Activated T-helper 17 cell treated with anti-CD3 and anti-CD28 coated beads, Interleukin-2, amount 50 U/mL, for 72 hours (primary cell): ENCODE measurements at places on chromosomes 1 and 21. TPM values are rescaled to one million over a fixed set of nuclear protein-coding genes. Genes with fewer than 3 reads are reported as not detected.

TMEM52 gene
- 2.0 TPM for total RNA-seq

C1orf185 gene
- not detected for total RNA-seq

FLVCR1 gene
- 22.9 TPM for total RNA-seq

SLAMF8 gene
- 0.30 TPM for total RNA-seq

TSHB gene
- not detected for total RNA-seq

TSPAN1 gene
- total RNA-seq, result not detected

FCMR gene
- 22.7 TPM for total RNA-seq

LCE1D gene
- not detected for total RNA-seq

TTC39A gene
- total RNA-seq, result not detected

DNA sequence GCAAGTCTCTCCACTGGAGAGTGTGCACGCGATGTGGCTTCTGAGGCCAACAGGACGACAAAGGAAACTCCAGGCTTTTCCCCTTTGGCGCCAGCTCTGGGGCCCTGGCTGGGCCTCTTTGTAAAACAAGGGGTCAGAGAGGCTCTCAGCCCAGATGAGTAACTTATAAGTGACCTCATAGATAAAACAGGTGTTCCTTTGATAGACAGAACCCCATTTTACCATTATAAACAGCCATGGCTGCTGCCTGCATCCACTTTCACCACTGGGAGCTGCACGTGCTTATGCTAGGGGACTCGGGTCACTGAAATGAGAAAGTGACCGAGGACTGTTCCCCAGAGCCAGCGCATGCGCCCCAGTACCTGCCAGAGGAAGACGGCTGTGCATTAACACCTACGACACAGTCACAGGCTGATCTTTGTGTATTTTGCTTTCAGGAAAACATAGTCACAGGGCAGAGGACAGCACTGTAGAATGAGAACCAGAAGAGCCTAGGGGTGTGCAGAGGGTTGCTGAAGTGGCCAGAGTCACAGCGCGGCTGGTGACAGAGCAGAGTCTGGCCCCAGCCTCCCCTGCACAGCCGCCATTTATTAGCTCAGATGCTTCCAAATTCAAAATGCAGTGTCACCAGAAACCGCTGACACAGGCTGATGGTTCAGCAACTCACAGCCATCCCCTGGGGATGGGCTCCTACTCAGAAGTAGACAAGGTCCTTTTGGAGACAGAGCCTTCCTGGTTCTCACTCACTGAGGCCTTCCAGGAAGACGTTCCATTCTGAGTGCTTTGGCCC is 12.7 kb downstream of the RNF207 start:
- ATAC-seq, result no peak

GRCh38 chr1:8443558-8444194 is 125.8 kb downstream of the SLC45A1 start:
- peak; percentile 23 for ATAC-seq

DNA sequence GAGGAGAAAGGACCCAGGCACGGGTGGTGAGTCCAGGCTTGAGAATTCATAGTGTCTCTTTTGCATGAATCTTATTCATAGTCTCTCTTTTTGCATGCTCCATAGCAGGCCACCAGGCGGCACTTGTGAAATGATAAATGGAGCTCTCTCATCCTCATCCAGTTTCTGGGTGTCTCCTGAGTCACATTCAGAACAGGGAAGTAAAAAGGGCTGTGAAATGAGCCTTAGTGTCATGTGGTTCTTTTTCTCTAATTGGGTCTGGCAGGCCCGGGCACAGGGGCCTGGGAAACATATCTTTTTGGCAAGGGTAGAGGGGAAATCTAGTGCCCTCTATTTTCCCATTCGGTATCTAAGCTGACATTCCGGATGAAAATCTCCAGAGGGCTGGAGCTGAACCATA is 19.1 kb upstream of the NCF2 start:
- peak; percentile 57 for ATAC-seq

- ATAC-seq, result peak; percentile 53
Observed at GRCh38 chr1:235138821-235139220, 10.2 kb upstream of the TOMM20 start.

DNA sequence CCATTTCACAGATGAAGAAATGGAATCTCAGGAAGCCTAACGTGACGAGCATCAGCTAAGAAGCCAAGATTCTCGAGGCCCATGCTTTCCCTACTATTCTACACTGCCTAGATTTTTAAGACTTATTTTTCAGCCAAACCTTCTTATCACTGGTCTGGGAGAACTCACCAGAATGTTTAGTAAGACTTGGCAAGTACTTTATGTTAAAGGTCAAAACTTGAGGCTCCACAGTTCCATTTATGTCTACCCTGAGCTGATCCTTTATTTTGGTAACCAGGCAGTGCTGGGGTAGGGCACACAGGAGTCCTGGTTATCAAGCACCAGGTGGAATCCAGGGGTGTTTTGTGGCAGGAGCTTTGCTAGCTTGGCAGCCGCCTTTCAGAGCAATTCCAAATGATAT is 16.8 kb downstream of the PLXNA2 start:
- ATAC-seq, result no peak

DNA sequence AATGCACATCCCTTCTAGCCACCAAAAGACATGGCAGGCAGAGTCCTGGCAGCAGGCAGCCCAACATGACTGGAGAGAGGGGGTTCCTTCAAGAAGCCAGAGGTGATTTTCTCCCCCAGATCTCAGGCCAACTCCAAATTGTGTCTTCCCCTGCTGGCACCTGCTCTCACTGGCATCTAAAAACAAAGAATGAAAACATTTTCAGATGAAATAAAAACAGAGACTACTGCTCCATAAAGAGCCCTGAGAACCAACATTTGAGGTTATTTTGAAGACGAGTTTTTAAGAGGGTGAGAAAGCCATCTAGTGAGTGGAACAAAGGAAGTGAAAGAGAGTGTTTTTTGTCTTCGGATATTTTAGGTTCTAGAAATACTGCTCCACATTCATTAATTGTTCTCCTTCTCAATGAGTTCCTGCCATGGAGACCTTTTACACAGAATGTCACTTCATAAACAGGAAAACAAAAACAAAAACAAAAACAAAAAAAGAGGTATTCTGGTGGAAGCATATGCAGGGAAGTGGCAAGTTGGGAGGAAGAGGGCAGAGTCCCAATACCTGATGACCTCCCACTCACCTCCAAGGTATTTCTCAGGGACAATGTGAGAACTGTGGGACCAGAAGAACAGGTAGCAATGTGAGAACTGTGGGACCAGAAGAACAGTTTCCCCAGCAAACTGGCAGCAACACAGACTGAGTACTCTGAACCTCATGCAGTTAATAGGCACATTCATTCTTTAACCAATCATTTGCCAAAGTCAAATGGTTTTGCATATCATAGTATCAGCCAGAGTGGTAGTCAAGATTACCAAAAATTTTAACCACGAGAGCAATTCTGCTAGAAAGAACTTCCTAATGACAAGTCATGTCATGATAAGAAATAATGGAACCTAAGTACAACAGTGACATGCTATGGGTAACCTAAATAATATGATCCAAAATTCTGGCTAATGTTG is 50.0 kb downstream of the KIAA0319L start:
- ATAC-seq, result peak; percentile 10

- ATAC-seq, result no peak
Observed at GRCh38 chr1:20339811-20340457, 49.3 kb downstream of the VWA5B1 start.

DNA sequence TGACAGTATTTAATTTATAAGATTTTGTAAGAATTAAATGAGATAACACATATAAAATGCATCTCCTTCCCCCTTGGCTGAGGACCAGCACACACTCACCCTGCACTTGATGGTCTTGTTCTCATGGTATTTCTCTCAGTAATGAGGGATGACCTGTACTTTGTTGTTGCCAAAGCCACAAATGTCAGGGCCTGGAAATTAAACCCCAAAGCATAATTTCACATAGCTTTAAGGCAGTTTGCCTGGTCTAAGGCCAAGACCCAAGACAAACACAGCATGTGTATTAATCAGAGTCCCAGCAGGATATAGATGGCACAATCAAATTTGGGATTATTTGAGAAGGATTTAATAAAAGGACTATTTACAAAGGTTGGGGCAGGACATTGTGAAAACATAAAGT is 48.6 kb upstream of the EPS15 start:
- ATAC-seq, result no peak

GRCh38 chr1:215400741-215401140 is 166.4 kb upstream of the KCTD3 start:
- ATAC-seq, result no peak

- no peak for ATAC-seq
Observed at GRCh38 chr21:18274370-18274769, 29.7 kb downstream of the CHODL start.

- no peak for ATAC-seq
Observed at GRCh38 chr1:51354416-51354815, 24.1 kb upstream of the TTC39A start.

DNA sequence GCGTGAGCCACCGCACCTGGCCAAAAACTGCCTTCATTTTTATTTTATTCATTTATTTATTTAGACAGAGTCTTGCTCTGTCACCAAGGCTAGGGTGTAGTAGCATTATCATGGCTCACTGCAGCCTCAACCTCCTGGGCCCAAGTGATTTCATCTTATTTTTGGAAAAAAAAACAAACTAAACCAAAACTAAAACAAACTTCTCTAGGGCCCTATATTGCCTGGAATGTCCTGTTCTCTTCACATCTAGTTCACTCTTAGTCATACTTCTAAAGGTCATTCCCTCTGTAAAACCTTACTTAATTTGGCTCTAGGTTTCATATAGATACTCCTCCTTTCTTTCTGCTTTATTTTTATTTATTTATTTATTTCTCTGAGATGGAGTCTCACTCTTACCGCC is 15.6 kb downstream of the RPS27 start:
- no peak for ATAC-seq

- ATAC-seq, result peak; percentile 14
Observed at GRCh38 chr1:41661428-41662060, 177.1 kb upstream of the EDN2 start.

DNA sequence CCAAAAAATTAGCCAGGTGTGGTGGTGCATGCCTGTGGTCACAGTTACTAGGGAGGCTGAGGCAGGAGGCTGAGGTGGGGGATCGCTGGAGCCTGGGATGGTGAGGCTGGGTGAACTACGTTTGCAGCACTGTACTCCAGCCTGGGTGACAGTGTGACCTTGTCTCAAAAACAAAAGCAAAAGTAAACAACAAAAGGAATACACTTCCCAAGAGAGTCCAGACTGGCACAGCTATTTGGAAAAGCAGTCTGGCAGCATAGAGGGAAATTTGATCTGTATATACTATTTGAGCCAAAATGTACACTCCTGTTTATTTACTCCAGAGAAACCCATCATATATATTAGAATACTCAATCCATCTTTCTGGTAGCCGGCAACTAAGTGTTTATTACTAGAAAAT is 107.0 kb upstream of the HMCN1 start:
- no peak for ATAC-seq

DNA sequence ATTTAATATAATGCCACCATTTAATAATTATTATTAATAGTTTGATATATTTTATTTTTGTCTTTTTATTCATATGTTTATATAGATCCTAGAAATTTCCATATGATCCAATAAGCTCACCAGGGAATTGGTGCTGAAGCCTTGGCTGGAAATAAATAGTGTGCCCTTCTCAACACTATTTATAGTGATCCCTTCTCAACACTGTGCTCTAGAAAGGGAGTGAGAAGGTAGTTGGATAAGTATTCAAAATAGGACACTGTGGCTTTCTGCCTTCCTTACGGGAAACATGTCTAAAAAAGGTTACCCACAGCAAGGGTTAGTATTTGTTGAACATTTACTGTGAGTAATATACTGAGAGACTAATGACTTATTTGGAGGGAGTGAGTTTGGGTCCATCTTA is 496.1 kb downstream of the NEGR1 start:
- ATAC-seq, result no peak

GRCh38 chr1:27074175-27074780 is 61.6 kb upstream of the TENT5B start:
- peak; percentile 39 for ATAC-seq

DNA sequence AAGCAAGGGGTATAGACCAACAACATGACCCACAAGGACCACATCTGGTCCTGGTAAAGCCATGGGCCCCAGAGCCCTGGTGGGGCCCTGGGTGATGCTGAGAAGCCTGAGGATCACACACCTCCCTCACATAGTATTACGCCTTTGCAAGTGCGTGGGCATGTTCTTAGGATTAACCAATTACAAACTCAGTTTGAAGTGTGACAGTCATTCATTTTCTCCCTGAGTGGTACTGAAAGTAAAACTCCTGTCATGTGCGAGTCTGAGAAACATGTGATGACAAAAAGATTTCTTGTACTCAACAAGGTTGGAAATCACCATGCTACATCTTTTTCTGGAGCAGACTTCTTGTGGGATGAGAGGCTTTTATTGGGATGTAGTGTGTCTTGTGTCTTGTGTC is 315.3 kb upstream of the DUSP10 start:
- ATAC-seq, result peak; percentile 23

- ATAC-seq, result peak; percentile 21
Observed at GRCh38 chr21:34570313-34570712, 44.6 kb downstream of the RCAN1 start.

GRCh38 chr21:33924766-33925100 is 9.1 kb upstream of the ATP5PO start:
- ATAC-seq, result no peak

- no peak for ATAC-seq
Observed at GRCh38 chr1:114499478-114499877, 11.5 kb downstream of the TRIM33 start.

- peak; percentile 79 for ATAC-seq
Observed at GRCh38 chr1:234989019-234989418, 139.6 kb downstream of the TOMM20 start.

DNA sequence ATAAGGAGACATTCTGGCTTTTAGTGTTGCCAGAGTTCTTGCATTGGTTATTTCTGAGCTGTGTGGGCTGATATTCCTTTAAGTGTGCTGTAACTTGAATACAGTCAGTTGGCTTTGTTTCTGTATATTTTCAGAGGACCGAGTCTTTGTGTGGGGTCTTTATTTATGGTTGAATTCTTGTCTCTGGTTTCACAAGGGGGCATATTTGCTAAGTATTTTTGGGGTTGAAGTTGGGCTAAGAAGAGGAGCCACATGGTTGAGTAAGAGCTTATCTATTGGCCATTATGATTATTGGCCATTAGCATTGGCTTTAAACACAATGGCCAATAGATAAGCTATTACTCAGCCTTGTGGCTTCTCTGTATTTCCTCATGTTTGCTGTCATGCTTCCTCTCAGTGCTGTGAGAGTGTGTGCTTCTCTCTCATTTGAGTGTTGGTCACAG is 26.3 kb upstream of the PTGFR start:
- ATAC-seq, result no peak

DNA sequence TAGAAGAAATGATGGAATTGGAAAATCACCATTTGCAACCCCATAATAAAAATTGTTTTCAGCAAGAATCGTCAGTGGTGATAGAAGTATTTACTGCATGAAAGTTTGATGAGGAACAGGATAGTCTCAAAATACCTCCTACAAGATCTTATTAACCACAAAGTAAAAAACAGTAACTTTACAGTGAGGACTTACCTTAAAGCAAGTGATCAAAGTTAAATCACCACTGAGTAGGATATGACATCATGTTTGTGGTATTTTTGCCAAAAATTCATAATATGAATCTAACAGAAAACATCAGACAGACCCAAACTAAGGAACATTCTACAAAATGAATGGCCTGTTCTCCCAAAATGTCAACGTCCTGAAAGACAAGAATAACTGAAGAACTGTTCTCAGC is 19.9 kb downstream of the ALDH9A1 start:
- ATAC-seq, result peak; percentile 69
